ENCODE measurements at places on chromosomes 1 and 21.

- DNase-seq: no peak
These were observed 183.9 kb upstream of the SGIP1 start for GRCh38 chr1:66350001-66350547.

DNA sequence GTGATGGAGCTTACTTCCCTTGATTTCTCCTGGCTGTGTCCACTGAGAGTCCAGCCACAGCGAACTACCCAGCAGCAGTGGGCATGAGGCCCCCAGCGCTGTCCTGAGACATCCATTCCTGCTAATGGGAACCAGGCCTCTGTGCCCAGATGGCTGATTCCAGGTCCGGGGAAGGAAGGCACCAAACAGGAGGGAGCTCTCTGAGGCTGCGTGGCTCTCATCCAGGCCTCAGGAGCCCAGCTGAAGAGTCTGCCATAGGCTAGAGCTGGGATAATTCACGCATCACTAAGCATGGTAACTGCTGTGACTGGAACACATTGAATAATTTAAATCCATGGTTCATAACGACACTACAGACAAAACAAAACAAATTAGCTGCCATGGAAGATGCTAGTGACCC is 24.7 kb upstream of the LRRC47 start:
- no peak for DNase-seq

- no peak for DNase-seq
These were observed 853.9 kb downstream of the KCNT2 start for GRCh38 chr1:195754303-195754702.

GRCh38 chr1:53265581-53265980 is 27.3 kb upstream of the MAGOH start:
- no peak for DNase-seq

- no peak for DNase-seq
These were observed 4.3 kb upstream of the GLUL start for GRCh38 chr1:182395906-182396305.

GRCh38 chr1:197152662-197153061 is 6.2 kb upstream of the ASPM start:
- DNase-seq: no peak

- no peak for DNase-seq
These were observed 53.0 kb downstream of the BCAR3 start for GRCh38 chr1:93628681-93629080.

DNA sequence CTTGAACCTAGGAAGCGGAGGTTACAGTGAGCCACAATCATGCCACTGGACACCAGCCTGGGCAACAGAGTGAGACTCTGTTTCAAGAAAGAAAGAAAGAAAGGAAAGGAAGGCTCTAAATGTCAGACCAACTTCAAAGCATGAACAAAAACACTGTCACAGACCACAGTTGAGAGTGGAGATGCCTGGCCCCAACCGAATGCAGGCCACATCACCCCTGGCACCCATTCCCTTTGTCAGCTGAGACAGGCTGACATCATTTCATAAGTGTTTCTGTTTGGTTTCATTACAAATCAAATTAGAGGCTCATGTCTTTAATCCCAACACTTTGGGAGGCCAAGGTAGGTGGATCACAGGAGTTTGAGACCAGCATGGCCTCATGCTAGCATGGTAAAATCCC is 28.6 kb upstream of the NADK start:
- no peak for DNase-seq

GRCh38 chr1:50488356-50488755 is 65.1 kb upstream of the DMRTA2 start:
- DNase-seq: no peak

- no peak for DNase-seq
These were observed 12.3 kb downstream of the RAVER2 start for GRCh38 chr1:64757213-64757612.

GRCh38 chr1:8302081-8302956 is 15.6 kb upstream of the SLC45A1 start:
- no peak for DNase-seq

GRCh38 chr1:68955424-68955823 is 458.5 kb upstream of the DEPDC1 start:
- no peak for DNase-seq

GRCh38 chr1:93435443-93435842 is 12.5 kb upstream of the FNBP1L start:
- DNase-seq: no peak

DNA sequence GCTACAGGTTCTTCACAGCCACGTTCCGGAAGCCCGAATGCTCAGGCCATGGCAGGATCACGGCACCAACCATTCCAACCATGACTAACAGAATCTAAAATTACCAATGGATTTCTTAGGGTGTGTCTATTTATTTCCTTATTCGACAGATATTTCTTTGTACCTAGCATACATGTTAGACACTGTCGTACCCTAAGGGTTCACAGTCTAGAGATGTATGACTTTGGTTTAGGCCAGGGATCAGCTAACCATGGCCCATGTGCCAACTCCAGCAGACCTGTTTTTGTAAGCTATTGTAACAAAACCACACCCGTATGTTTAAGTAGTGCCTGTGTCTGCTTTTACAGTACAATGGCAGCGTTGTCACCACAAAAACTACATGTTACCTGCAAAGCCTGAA is 167.0 kb downstream of the NR5A2 start:
- DNase-seq: no peak
